Vagina (tissue), 2 donors: ENCODE measurements at places on chromosomes 7 and 10. TPM values are rescaled to one million over a fixed set of nuclear protein-coding genes. Genes with fewer than 3 reads are reported as not detected.

Gene TFR2
- 0.25 TPM for total RNA-seq

Gene ELFN1
- 2.2 TPM for total RNA-seq

Gene SH2D4B
- total RNA-seq, result not detected

Gene C10orf88
- 5.6 TPM for total RNA-seq

GRCh38 chr10:89591796-89592271 lies 53.2 kb downstream of the PANK1 start:
- no peaks in the 10 kb centered on the region for H3K36me3 ChIP-seq
- H3K27ac ChIP-seq, result no peak overlapping the region
- DNase-seq, result no peak
- no peak overlapping the region for H3K4me3 ChIP-seq

Gene C10orf105
- total RNA-seq, result 0.49 TPM

DNA sequence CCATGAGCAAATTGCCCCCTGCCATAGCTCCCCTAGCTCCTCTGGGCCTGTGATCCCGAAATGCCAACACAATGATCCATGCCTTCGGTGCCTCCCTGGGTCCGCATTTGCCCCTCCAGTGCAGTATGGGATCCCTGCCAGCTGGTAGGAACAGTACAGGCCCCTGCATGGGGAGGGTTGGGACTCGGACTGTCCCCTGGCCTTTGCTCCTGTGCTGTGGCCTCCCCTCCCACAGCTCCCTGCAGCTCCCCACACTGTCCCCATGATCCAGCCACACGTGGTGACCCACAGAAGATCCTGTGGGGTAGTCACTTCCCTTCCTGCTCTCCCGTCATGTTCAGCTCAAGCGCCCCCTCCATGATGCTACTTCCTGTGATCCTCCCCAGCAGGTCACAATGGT lies 140.3 kb downstream of the MAPK8 start:
- no peak for DNase-seq
- H3K27ac ChIP-seq, result no peak overlapping the region
- H3K36me3 ChIP-seq, result no peaks in the 10 kb centered on the region
- no peaks in the 10 kb centered on the region for H3K4me1 ChIP-seq
- H3K27me3 ChIP-seq, result no peaks in the 10 kb centered on the region

DNA sequence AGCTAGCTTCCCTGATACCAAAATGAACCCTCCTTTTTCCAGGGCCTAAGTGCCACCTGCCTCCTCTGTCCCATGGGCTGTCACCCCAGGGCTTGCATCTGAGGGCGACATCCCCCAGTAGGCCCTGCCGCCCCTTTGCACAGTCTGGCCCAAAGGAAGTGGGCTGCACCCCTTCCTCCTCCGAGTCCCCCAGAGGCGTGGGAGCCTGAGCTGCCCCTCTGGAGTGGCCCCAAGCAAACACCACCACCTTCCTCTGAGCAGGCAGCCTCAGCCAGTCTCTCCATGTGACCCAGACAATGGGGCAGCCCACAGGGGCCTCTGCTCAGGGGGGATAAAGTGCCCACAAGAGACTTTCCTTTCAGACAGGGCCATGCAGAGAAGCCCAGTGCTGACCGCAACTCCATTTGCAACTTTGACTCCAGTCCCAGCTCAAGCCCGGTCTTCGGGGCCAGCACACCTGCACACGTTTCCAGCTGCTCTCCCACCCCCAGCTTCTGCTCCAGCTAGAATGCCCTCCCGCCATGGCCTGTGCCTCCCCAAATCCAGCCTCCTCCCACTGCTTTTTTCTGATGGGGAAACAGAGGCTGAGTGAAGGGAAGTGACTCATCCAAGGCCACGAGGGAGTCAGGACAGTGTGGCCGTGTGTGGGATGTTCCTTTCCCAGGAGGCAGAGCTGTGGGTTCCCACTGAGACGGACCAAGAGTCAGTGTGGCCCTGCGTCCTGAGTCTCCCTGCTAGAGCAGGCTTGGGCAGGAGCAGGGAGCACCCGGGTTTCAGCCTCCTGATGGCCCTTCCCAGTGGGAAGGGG lies 111.9 kb downstream of the ZMIZ1 start:
- peaks cover 100% of the 10 kb centered on the region for H3K4me1 ChIP-seq
- no peak for DNase-seq
- H3K27me3 ChIP-seq, result no peaks in the 10 kb centered on the region
- no peak overlapping the region for H3K4me3 ChIP-seq

DNA sequence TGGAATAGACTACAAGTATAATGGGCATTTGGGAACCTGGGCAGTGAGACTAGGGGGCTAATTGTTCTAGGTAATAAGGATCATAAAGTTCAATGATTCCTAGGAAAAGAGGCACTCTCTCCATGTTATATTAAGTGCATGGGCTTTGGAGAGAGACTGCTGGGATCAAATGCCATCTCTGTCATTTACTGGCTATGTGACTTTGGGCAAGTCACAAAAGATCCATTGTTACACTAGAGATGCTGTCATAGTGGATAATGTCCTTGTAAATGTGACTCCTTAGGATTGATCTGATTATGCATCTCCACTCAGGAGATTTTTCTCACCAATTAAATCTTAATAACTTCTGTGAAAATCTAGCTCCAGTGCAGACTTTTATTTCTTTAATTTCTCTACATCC lies 156.3 kb upstream of the CACNA2D1 start:
- H3K4me3 ChIP-seq, result no peak overlapping the region
- no peaks in the 10 kb centered on the region for H3K4me1 ChIP-seq
- H3K36me3 ChIP-seq, result no peaks in the 10 kb centered on the region
- DNase-seq, result no peak
- no peak overlapping the region for H3K27ac ChIP-seq

GRCh38 chr7:73557397-73558257 lies at the start of gene BCL7B:
Gene BCL7B (minus strand): TSS chr7:73557690. CDS start chr7:73557578, 112 bp downstream.
- peak within 1 kb of the TSS; percentile 95 for H3K4me3 ChIP-seq
- H3K36me3 ChIP-seq, result peaks cover 9% of the 10 kb centered on the region
- no peaks in the 10 kb centered on the region for H3K27me3 ChIP-seq
- peaks cover 24% of the 10 kb centered on the region for H3K4me1 ChIP-seq
- no peak for DNase-seq
- H3K27ac ChIP-seq, result peak within 1 kb of the TSS; percentile 99

GRCh38 chr10:12633776-12634620 lies 284.7 kb downstream of the CAMK1D start:
- no peaks in the 10 kb centered on the region for H3K27me3 ChIP-seq
- DNase-seq, result no peak
- H3K36me3 ChIP-seq, result no peaks in the 10 kb centered on the region
- H3K4me3 ChIP-seq, result no peak overlapping the region

- no peak for DNase-seq
- H3K27me3 ChIP-seq, result no peaks in the 10 kb centered on the region
- H3K36me3 ChIP-seq, result no peaks in the 10 kb centered on the region
- no peak overlapping the region for H3K27ac ChIP-seq
These were observed 474.6 kb upstream of the FZD8 start for GRCh38 chr10:36116731-36117130.

Gene OR6B1
- total RNA-seq, result not detected

- peaks cover 17% of the 10 kb centered on the region for H3K4me1 ChIP-seq
- DNase-seq, result no peak
- no peak overlapping the region for H3K4me3 ChIP-seq
- no peaks in the 10 kb centered on the region for H3K27me3 ChIP-seq
These were observed 604.9 kb downstream of the LRMDA start for GRCh38 chr10:76036111-76036940.

Gene POT1
- total RNA-seq, result 30.9 TPM

Gene UNCX
- not detected for total RNA-seq

DNA sequence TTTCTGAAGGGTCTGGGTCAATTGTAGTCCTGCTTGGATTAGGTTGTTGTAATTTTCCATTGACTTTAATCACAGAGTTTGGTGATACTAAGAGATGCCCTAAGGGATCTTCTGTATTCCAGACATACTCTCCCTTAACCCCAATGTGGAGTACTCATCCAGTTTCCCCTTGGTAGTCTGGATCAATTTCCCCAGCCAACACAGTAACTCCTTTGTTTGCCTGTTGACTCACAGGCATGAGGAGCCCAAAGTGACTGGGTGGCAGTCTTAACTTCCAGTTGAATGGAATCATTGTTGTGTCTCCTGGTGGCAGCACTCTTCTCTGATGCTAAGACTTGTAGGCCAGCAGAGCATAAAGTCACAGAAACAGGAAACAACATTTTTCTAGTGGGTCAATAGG lies 41.5 kb upstream of the PIK3CG start:
- DNase-seq, result peak; percentile 3
- no peak overlapping the region for H3K4me3 ChIP-seq
- H3K36me3 ChIP-seq, result no peaks in the 10 kb centered on the region
- no peak overlapping the region for H3K27ac ChIP-seq

GRCh38 chr7:105788356-105788755 lies 88.0 kb downstream of the ATXN7L1 start:
- no peak overlapping the region for H3K27ac ChIP-seq
- H3K4me3 ChIP-seq, result no peak overlapping the region
- DNase-seq, result no peak
- H3K27me3 ChIP-seq, result no peaks in the 10 kb centered on the region
- no peaks in the 10 kb centered on the region for H3K36me3 ChIP-seq

Gene TRPV5
- not detected for total RNA-seq

- DNase-seq, result peak; percentile 42
- H3K4me3 ChIP-seq, result no peak overlapping the region
- no peak overlapping the region for H3K27ac ChIP-seq
- no peaks in the 10 kb centered on the region for H3K27me3 ChIP-seq
- no peaks in the 10 kb centered on the region for H3K4me1 ChIP-seq
These were observed 55.5 kb downstream of the WDFY4 start for GRCh38 chr10:48740015-48740707.

- H3K4me3 ChIP-seq, result no peak overlapping the region
- no peak overlapping the region for H3K27ac ChIP-seq
- no peaks in the 10 kb centered on the region for H3K4me1 ChIP-seq
- no peaks in the 10 kb centered on the region for H3K36me3 ChIP-seq
- H3K27me3 ChIP-seq, result no peaks in the 10 kb centered on the region
These were observed 219.6 kb downstream of the SLC25A13 start for GRCh38 chr7:96102096-96102811.

Gene ITIH5
- 20.4 TPM for total RNA-seq

Gene CUZD1
- total RNA-seq, result not detected

DNA sequence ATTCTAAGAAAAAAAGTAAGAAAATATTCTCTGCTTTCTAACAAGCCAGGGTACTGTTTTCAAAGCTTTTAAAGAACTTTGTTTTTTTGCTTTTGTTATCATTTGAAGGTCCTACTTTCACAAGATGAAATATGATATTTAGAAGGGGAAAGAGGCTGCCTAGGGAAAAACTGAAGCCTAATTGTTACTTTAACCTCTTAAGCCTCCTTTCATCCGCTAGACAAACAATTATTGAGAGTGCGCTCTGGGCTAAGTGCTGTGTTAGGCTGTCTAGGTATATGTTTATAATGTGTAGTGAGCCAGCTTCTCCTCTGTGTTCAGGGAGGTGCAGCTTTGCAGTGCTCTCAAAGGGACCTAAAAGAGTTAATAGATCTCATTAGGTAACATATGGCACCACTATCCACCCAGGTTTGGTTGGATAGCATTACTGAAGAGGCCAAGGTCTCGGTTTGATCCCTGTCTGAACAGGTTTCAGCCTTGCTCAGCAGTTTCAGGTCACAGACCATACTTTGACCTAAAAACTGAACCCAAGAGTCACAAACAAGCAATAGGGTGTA lies 17.9 kb downstream of the PDK4 start:
- no peaks in the 10 kb centered on the region for H3K4me1 ChIP-seq
- no peak for DNase-seq
- no peak overlapping the region for H3K4me3 ChIP-seq
- no peak overlapping the region for H3K27ac ChIP-seq
- no peaks in the 10 kb centered on the region for H3K27me3 ChIP-seq

DNA sequence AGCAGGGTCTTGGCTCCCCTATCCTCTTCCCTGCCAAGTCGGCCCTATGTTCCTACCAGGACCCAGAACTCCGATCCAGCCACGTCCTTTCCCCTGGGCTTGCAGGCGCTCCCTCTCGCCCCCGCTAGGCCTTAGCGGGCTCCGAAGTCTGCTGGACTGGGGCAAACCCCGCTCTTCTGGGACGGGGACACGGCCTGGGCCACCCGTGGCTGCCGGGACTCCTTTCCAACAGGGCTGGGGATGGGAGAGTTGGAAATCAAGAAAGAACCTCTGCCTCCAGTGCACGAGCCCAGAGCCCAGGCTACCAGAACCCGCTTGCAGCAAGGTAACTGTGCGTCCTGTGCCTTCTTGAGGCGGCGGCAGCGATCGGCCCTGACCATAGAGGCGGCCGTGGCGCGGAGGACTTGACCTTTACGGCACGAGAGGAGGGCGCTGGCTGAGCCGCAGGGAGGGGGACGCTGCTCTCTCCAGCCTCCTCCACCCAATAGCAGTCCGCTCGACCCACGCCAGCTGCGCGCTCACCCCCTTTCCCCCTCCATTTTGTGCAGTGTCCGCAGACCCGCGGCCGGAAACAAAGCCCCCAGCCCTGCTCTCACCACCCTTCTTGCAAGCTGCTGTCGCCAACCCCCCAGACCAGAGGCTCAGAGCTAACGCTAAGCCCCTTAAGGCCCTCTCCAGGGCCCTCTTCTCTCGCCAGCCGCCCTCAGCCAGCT lies 7.0 kb upstream of the HOXA11 start:
- no peak for DNase-seq
- H3K4me1 ChIP-seq, result peaks cover 55% of the 10 kb centered on the region
- H3K4me3 ChIP-seq, result peak overlapping the region; percentile 88
- H3K27ac ChIP-seq, result peak overlapping the region; percentile 99

DNA sequence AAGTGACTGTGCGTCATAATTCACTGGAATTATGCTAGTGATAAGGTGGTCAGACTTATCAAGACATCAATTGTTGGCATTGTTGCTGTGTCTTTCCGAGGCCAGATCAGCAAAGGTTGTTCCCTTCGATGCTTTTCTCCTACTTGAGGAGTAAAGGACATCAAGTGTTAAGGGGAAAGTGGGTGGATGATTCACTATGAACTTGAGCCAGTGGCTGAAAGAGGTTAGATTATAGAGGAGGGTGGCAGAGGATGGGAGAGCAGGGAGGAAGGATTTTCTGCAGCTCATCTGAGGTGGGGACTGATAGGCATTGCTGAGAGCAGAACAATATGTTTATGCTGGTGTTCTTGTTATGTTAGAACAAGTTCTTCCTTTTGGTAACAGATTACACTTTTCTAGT lies 131.4 kb upstream of the AGR3 start:
- no peak overlapping the region for H3K27ac ChIP-seq
- H3K4me3 ChIP-seq, result no peak overlapping the region
- no peaks in the 10 kb centered on the region for H3K27me3 ChIP-seq

DNA sequence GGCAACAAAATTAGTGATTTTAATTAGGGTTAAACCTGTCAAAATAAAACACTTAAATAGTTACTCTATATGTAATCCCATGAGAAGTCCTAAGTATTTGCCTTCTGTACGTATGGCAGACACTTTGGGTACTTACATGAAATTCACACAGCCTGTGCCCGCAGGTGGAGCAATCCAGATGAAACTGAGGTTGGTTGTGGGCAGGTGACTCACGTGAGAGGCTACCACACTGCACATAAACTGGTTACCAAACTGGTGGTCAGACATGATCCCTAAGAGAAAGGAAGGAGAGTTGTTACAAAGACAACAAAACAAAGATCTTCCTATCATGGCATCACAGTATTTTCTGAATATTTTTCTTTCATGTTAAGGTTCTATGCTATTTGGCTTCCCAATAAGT lies 156.1 kb downstream of the RELN start:
- H3K4me1 ChIP-seq, result no peaks in the 10 kb centered on the region
- no peaks in the 10 kb centered on the region for H3K27me3 ChIP-seq
